Fibroblast of skin of back (primary cell): ENCODE measurements at places on chromosomes 6 and 20.

DNA sequence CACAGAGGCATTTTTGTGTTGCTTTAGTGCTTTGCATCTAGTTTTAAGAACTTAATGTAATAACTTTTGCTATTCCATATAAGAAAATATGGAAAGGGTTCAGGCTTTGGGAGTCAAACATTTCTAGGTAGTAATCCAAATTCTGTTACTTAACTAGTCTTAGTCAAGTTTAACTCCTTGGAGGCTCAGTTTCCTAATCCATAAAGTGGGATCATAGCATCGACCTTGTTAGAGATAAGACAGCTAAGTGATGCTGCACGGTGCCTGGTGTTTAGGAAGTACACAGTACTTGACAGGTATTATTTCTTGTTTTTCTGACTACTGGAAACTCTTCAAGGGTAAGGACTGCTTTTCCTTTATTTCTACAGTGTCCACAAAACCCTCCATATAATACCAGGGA, 24.5 kb upstream of the ARMH2 start:
- no peak for DNase-seq

GRCh38 chr6:30647242-30648116, 546 bp downstream of the C6orf136 start:
- DNase-seq, result peak; percentile 65

- DNase-seq, result no peak
These were observed 4.2 kb downstream of the BRD2 start for GRCh38 chr6:32972353-32973143.

DNA sequence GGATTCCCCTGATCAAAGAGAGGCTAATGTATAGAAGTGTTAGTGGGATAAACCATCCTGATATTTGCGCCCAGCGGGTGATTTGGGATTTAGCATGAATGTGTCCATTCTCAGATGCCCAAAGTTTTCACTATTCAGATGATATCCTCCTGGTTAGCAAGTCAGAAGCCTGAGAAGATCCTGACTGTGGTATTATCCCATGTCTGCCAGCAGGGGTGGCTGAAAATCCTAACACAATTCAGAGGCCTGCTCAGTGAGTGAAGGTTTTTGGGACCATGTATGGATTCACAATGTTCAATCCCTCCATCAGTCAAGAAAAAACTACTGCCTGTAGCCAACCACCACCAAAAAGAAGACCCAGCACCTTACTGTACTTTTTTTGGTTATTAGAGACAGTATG, 34.1 kb upstream of the SPACA1 start:
- no peak for DNase-seq

DNA sequence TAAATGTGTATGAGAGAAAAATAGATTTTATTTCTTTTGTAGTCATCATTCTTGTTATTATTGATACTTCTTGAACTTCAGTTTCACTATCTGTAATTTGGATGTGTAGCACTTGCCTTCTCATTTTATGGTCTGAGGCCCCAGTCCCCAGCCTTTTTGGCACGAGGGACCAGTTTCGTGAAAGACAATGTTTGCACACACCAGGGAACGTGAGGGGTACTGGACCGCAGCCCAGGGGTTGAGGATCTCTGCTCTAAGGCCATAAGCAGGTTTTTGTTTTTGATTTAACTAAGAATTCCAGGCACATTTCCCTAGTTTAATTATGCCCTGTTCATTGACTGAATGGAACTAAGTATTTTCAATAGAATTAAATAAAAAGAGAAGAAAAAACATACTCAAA, 261.5 kb downstream of the BMP2 start:
- DNase-seq, result no peak

- peak; percentile 4 for DNase-seq
These were observed 93.8 kb upstream of the MARCKS start for GRCh38 chr6:113763311-113763766.

DNA sequence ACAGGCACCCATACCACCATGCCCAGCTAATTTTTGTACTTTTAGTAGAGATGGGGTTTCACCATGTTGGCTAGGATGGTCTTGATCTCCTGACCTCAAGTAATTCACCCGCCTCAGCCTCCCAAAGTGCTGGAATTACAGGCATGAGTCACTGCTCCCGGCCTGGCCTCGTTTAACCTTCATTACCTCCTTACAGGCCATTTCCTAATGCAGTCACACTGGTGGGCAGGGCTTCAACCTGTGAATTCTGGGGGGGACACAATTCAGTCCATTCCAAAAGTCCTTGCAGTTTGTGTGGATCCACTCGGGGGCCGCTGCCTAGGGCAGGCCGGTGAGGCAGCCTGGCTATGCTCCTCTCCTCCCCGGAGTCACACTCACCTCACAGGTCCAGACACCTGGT, 112.4 kb upstream of the SNX9 start:
- DNase-seq, result no peak

- peak; percentile 68 for DNase-seq
These were observed 85.4 kb downstream of the CHMP4B start for GRCh38 chr20:33896509-33896908.

DNA sequence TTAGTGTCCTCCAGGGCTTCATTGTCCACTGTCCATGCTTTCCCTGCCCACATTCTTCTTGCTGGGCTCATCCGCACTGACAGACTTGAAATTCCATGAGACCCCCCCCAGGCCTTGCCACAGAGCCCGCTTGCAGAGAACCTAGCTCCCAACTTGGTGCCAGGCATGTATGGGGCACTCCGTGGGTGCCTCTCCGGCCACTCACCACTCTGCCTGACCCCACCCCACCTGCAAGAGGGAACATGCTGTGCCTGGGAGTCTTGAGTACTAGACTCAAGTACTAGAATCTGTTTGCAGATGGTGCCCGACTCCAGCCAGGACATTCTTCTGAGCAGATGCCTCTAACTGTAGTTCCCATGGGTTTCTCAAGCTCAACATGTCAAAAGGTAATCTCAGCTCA, 47.9 kb downstream of the TRERF1 start:
- DNase-seq, result no peak

DNA sequence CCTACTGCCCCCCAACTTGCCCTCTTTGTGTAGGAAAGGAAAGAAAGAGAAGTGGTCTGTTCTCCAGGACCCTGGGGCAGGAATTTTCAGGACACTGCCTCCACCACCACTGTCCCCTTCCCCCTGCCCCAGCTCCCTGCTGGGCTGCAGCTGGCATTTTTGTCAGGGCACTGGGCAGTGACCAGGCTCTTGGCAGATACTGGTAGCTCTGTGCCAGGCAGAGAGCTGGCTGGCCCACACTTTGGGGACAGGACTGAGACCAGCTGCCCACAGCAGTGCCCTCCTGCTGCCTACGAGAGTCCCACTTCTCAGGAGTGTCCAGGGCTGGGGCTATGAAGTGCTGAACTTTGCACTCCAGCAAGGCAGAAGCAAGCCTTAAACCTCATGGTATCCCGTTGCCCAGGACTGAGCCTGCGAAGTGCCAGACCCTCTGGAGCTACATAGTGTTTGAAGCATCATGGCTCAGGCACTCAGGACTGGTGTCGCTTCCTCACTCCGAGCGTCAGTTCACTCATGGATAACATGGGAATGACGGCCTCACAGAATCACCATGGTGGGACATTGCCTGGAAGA, 19.3 kb downstream of the SLC13A3 start:
- no peak for DNase-seq

DNA sequence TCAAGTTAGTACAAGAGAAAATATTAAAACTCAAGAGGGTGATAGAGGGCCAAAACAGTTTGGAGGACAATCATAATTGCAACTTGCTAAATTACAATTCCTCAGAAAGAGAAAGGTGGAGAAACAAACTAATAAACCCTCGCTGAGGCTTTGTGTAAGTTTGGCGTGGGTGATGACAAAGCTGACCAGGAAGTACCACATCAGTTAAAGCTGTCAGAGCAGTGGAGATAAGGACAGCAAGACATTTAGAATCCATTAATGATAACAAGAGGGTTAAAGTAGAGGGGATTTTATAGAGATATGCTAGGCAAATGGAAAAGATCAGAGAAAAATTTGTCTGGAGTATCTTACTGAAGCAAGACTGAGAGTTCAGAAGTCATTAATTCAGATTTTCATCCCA, 334.4 kb downstream of the TFAP2B start:
- no peak for DNase-seq

DNA sequence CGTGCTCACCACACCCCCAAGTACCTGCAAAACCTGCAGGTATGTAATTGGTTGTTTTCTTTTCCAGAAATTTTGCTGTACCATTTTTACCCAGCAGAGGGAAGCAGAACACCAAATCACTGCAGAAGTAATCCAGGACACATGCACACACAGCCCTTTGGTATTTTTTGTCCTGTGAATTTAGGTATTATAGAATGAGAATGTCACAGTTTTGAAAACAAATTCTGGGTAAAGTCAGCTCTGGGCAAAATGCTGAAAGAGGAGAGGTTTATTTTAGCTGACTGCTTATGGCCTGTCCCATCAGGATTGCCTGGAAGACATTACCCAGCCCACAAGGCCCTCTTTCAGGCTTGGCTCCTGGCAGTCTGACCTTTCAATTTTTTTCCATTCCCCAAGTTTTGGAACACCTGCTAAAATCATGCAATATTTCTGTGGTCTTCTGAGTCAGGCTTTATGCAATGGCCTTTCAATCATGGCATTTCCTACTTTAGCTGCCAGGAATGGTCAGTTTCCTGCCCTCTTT, 3.5 kb upstream of the EFHC1 start:
- peak; percentile 68 for DNase-seq

GRCh38 chr20:56796345-56796744, 167.2 kb downstream of the TFAP2C start:
- DNase-seq, result no peak

- no peak for DNase-seq
These were observed 70.4 kb downstream of the PLCB4 start for GRCh38 chr20:9139106-9139833.

GRCh38 chr6:152402791-152403190, 234.4 kb downstream of the SYNE1 start:
- no peak for DNase-seq

DNA sequence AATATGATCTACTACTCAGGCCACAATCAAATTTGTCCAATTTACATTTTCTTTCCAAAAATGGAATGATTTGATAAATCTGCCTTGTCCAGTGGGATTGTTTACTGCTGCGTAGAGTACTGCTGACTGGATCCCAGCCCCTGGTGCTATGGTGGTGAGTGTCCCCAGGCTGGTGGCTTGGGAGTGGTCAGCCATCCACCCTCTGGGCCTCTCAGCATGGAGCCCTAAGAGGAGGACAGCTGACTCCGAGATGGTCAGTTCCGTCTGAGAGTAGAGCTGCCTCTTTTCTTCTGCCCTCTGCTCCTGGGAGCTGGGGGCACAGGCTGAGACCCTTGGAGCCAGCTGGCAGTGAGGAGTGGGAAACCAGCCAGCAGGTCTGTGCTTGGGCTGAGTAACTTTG, 22.7 kb downstream of the PRDM13 start:
- no peak for DNase-seq

DNA sequence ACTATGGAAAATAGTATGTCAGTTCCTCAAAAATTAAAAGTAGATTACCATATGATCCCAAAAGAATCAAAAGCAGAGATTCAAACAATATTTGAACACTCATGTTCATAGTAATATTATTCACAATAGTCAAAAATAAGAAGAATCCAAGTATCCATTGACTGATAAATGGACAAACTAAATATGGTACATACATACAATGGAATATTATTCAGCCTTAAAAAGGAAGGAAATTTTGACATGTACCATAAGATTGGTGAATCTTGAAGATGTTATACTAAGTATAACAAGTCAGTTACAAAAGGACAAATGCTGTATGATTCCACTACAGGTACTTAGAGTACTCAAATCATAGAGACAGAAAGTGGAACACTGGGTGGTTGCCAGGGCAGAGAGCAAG, 88.3 kb upstream of the TMEM30A start:
- DNase-seq, result no peak

DNA sequence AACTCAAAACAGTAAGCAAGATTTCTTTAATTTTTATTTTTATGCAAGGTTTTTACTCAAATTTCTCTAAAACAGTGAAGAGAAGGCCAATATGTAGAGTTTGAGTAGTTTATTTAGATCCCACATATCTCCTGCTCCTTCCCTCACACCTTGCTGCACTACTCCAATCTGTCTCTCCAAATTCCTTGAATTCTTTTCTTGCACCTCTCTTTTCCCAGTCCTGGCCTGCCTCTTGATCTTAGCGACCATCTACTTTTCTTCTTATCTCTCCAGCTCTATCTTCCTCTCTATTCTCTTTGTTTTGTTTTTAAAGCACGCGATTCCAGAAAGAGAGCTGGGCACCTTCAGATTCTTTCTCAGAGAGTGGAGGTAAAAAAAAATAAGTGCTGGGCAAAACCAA, 86.7 kb upstream of the KCNQ5 start:
- no peak for DNase-seq

GRCh38 chr20:42095221-42095620, 477.0 kb upstream of the CHD6 start:
- DNase-seq, result no peak

DNA sequence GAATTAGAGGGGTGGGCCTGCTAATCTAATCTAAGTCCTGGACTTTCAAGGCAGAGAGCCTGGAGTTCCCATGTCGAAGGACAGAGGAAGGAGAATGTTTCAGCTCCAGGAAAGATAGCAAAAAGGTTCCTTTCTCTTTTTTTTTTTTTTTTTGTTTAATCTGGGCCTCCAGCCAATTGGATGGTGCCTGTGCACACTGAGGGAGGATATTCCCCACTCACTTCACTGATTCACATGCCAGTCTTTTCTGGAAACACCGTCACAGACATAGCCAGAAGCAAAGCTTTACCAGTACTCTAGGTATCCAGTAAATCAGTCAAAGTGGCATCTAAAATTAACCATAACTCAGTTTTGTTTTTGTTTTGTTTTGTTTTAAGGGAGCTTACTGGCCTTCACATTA, 721.1 kb downstream of the TENT5A start:
- no peak for DNase-seq

DNA sequence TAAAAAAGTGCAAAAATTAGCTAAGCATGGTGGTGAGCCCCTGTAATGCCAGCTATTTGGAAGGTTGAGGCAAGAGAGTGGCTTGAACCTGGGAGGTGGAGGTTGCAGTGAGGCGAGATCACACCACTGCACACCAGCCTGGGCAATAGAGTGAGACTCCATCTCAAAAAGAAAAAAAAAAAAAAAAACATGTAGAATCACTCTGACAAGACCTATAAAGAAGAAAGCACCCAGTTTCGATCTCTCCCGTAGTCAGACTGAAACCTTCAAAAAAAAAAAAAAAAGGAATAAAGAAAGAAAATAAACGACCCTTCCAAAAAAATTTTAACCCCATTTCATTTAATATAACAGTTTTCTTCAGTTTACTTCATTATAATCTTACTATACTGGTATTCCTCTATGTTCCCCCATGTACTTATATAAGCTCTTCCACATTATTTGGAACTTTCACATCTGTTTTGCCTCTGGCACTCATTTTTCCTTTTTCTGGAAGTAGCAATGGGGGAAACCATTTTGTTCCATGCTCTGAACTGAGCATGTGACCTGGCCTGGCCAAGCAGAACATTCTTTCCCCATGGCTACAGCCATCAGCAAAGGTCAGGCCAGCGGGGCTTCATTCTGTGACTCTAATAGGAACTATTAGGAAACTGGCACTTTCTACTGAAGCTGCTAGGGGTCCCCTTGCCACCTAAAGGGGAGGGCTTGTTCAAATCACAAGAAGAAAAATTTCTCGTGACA, 9.6 kb downstream of the SLC18B1 start:
- no peak for DNase-seq
